NCI-H345 (cell line): ENCODE measurements at places on chromosomes 11 and 22.
A peak's percentile ranks its signal among the peaks of the same experiment; 100 is the strongest.

DNA sequence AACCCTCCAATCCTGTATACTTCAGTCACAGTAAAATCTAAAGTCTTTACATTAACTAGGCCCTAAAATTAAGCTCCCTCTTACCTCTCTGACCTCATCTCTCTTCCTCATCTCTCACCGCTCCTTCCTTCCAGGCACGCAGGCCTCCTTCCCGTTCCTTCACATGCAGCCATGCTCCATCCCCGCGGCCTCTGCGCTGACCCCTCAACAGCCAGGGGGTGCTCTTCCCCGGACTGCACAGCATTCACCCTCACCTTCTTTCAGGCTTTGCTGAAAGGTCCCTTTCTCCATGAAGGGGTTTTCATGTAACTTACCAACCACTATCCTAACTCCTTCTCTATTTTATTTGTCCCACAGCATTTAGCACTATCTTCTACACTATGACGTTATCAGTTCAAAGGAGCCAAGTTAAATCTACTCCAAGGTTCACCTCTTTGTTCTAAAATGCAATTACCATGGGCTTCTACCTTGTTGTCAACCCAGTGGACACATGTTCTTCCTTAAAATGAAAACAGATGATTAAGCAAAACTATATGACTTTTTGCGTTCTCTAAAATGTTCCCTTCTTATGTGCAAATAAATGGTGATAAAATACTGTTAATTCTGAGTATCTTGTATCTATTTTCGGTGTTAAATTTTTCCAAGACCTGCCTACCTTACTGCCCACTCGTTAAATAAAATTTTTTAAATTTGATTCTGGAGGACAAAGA is 57.8 kb upstream of the APOA1 start:
- no peak for DNase-seq

- no peak for DNase-seq
Measured at GRCh38 chr11:102138223-102138622, 28.0 kb downstream of the YAP1 start.

GRCh38 chr11:14237444-14237961 is 121.5 kb downstream of the RRAS2 start:
- no peak for DNase-seq

DNA sequence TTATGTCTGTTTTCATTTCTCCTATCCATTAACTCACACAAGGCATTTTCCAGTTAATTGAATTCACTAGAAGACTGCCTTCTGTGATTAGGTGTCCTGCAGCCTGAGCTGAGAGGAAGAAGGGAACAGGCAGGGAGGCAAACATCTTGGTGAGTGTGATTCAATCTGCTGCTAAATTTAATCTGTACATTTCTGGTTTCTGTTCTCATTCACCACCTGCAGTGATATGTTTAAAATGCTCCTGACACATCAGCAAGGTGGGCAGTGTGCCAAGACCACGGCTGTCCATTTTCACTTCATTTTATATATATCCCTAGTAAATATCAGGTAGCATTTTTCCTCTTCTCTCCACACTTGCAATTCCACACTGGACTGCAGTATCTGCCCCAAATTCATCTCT is 416.5 kb downstream of the TMEM135 start:
- DNase-seq = peak; percentile 27

- peak; percentile 48 for DNase-seq
Measured at GRCh38 chr11:3109921-3110706, 52.9 kb upstream of the CARS1 start.

GRCh38 chr22:39954584-39955055 is 5.6 kb upstream of the TMA7B start:
- no peak for DNase-seq

GRCh38 chr11:78201096-78201818 is 12.5 kb downstream of the USP35 start:
- no peak for DNase-seq

GRCh38 chr22:20464096-20464614 is 26.5 kb upstream of the SCARF2 start:
- no peak for DNase-seq

DNA sequence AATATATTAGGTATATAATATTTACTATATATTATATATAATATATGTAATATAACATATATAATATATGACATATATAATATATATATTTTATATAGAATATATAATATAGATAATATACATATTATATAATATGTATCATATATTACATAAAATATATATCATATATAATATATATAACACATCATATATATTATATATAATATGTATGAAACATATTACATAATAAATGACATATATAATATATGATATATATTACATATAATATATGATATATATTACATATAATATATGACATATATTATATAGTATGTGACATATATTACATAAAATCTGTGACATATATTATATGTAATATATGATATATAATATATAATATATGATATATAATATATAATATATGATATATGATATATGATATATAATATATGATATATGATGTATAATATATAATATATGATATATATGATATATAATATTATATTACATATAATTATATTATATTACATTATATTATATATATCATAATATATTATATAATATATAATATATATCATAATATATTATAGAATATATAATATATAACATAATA is 119.5 kb upstream of the RIMBP3 start:
- DNase-seq = no peak
